ENCODE measurements at places on chromosomes 2 and 18. TPM values are rescaled to one million over a fixed set of nuclear protein-coding genes. Genes with fewer than 3 reads are reported as not detected.

The ANKRD30B gene
- total RNA-seq = 1.4 TPM

The OTOS gene
- total RNA-seq = not detected

The DUSP2 gene
- total RNA-seq = 17.0 TPM

The CNGA3 gene
- total RNA-seq = not detected

The VWC2L gene
- total RNA-seq = not detected

The ANO7 gene
- total RNA-seq = 0.19 TPM

The AGFG1 gene
- total RNA-seq = 17.7 TPM

The TSGA10 gene
- total RNA-seq = 1.8 TPM

The HAUS1 gene
- total RNA-seq = 36.4 TPM

The SAG gene
- total RNA-seq = not detected

The SCN1A gene
- total RNA-seq = not detected

The TMEM182 gene
- 0.98 TPM for total RNA-seq

The PAX8 gene
- total RNA-seq = 1.6 TPM

The TGOLN2 gene
- total RNA-seq = 94.8 TPM

The PPP1R1C gene
- total RNA-seq = 4.6 TPM

The GPBAR1 gene
- not detected for total RNA-seq

The SLC9A2 gene
- not detected for total RNA-seq

The VSNL1 gene
- 3.8 TPM for total RNA-seq

The KCNG2 gene
- not detected for total RNA-seq

The IL1RN gene
- total RNA-seq = not detected

The GLI2 gene
- 12.9 TPM for total RNA-seq

The COL5A2 gene
- total RNA-seq = 101 TPM

The ABCG5 gene
- not detected for total RNA-seq

The LRRC30 gene
- total RNA-seq = not detected

The LIMS2 gene
- total RNA-seq = 0.19 TPM

The FIGLA gene
- total RNA-seq = not detected

The PFN4 gene
- total RNA-seq = 1.4 TPM

The GDF7 gene
- 0.04 TPM for total RNA-seq

The NYAP2 gene
- total RNA-seq = not detected

The DYNAP gene
- total RNA-seq = not detected

The SLC38A11 gene
- total RNA-seq = not detected

The NAPG gene
- 19.5 TPM for total RNA-seq

The MYL1 gene
- not detected for total RNA-seq

The RGPD8 gene
- total RNA-seq = 6.9 TPM

The ALK gene
- total RNA-seq = 0.34 TPM

The MCM6 gene
- total RNA-seq = 32.9 TPM

The TMEM37 gene
- not detected for total RNA-seq

The TTR gene
- not detected for total RNA-seq

The LOXL3 gene
- 158 TPM for total RNA-seq

The IL37 gene
- total RNA-seq = 1.0 TPM

The ST8SIA5 gene
- total RNA-seq = 0.38 TPM

The UPP2 gene
- total RNA-seq = not detected

The MOGAT1 gene
- not detected for total RNA-seq

The SP9 gene
- not detected for total RNA-seq

The IL36G gene
- not detected for total RNA-seq

Data from A375 (cell line).